CD4-positive, alpha-beta memory T cell (primary cell): ENCODE measurements at places on chromosomes 12 and 14. TPM values are rescaled to one million over a fixed set of nuclear protein-coding genes. Genes with fewer than 3 reads are reported as not detected.

GRCh38 chr14:99971087-99971940 lies 93.9 kb upstream of the EVL start:
- no peak overlapping the region for H3K27ac ChIP-seq
- H3K4me3 ChIP-seq: no peak overlapping the region
- DNase-seq: peak; percentile 77
- no peaks in the 10 kb centered on the region for H3K36me3 ChIP-seq
- H3K4me1 ChIP-seq: peaks cover 13% of the 10 kb centered on the region
- no peaks in the 10 kb centered on the region for H3K27me3 ChIP-seq

The PSMB5 gene
- polyA plus RNA-seq: 56.6 TPM

DNA sequence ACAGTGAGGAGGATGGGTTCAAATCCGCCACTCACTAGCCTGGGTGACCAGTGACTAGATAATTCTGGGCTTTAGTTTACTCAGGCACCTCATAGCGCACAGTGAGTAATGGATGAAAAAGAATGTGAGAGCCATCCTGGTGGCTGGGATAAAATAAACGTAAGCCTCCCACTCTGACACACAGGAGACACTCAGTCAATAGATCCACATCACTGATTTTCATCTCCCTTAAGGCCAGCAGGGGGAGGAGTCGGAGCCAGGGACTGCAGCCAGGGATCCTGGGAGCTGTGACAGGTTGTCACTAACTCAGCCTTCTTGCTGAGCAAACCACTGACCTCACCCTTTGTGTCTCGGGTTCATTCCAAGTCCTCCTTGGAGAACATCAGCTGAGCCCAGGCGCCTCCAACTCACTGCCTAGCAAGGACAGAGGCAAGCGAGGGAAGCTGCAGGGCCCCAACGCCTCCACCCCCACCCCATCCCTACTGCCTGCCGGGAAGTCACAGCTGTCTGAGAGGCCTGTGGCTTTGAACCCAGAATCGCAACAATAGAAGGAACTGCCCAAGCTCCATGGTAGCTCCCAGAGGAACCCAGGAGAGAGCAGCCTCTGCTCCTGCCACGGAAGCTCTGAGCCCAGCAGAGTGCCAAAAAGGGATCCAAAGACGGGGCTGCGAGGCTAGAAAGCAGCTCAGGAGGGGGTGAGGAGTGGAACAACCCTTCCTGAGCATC lies 30.7 kb downstream of the PXN start:
- no peak for DNase-seq
- H3K36me3 ChIP-seq: no peaks in the 10 kb centered on the region
- no peaks in the 10 kb centered on the region for H3K27me3 ChIP-seq
- peaks cover 94% of the 10 kb centered on the region for H3K4me1 ChIP-seq
- no peak overlapping the region for H3K4me3 ChIP-seq

DNA sequence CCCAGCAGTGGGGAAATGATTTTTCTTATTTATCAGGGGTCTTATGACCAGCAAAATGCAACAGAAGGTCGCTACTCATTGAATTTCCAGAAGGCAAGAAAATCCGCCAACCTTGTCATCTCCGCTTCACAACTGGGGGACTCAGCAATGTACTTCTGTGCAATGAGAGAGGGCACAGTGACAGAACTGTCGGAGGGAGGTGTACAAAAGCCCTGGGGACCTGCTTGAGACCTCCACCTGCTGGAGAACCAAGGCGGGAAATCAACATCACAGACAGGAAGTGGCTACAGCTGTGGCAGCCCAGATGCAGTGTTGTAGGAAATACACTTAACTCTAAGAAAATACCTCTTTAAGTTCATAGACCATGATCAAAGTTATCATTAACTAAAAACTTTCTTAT lies 250.9 kb upstream of the OR4E1 start:
- no peaks in the 10 kb centered on the region for H3K27me3 ChIP-seq
- H3K36me3 ChIP-seq: no peaks in the 10 kb centered on the region
- H3K27ac ChIP-seq: peak overlapping the region; percentile 46
- H3K4me3 ChIP-seq: peak overlapping the region; percentile 28
- DNase-seq: peak; percentile 82

DNA sequence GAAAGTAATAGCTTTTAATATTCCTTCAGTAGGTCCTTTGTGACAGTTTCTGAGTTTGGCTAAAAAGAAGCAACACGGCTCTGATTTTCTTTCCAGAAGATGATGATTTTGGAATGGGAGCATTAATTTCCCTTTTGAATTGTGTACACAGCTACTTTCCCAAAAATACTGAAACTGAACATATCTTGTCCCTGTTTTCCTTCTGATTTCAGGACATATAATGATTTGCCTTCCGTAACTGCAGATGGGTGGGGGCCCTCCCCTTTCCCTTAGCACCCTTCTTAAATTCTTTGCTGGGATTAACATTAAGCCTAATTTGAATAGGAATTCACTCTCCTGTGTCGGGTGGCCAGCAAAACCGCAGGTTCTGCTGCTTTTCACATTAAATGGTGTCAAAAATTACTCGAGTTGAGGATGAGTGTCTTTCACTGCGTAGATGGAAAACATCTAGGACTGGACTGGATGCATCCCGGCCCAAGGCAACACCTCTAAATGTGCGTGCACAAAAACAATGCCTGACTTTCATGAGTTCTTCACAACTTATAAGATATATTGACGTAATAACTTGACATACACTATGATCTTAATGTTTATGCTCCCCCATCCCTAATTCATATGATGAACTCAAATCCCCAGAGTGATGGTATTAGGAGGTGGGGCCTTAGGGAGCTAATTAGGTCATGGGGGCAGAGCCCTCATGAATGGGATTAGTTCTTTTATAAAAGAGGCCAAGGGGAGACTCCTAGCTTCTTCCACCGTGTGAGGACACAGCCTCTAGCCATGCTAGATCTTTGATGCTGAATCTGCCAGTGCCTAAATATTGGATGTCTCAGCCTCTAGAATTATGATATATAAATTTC lies 158.1 kb downstream of the AEBP2 start:
- no peak overlapping the region for H3K27ac ChIP-seq
- H3K4me3 ChIP-seq: no peak overlapping the region
- H3K4me1 ChIP-seq: no peaks in the 10 kb centered on the region
- DNase-seq: no peak
- H3K36me3 ChIP-seq: no peaks in the 10 kb centered on the region
- H3K27me3 ChIP-seq: no peaks in the 10 kb centered on the region

DNA sequence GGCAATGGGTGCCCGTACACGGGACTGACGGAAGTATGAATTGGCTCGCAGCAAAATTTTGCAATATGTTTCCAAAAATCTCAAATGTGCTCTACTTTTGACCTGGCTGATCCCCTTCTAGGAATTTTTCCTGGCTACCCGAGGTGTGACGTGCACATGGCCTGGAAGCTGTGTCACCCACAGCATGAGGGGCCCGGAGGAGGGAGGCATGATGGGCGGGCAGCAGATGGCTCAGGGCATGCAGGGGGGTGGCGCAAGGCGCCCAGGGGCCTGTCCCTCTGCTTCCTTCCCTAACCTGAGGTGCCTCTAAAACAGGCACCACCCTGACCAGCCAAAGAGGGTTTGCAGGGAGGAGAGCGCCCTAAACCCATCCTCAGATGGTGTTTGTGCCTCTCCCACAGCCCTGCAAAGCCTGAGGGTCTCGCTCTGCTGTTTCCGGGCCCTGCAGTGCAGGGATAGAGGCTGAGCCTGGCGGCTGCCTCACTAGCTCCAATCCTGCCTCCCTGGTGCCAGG lies 6.7 kb downstream of the GPR132 start:
- DNase-seq: no peak
- H3K4me3 ChIP-seq: no peak overlapping the region
- peaks cover 52% of the 10 kb centered on the region for H3K4me1 ChIP-seq
- peak overlapping the region; percentile 93 for H3K27ac ChIP-seq
- H3K27me3 ChIP-seq: no peaks in the 10 kb centered on the region
- H3K36me3 ChIP-seq: peaks cover 14% of the 10 kb centered on the region

- no peak overlapping the region for H3K27ac ChIP-seq
- H3K27me3 ChIP-seq: no peaks in the 10 kb centered on the region
- no peaks in the 10 kb centered on the region for H3K36me3 ChIP-seq
- no peak overlapping the region for H3K4me3 ChIP-seq
- H3K4me1 ChIP-seq: no peaks in the 10 kb centered on the region
- DNase-seq: no peak
These were observed 11.2 kb upstream of the PLD4 start for GRCh38 chr14:104913435-104913834.

- peaks cover 16% of the 10 kb centered on the region for H3K36me3 ChIP-seq
- no peaks in the 10 kb centered on the region for H3K27me3 ChIP-seq
- DNase-seq: no peak
- no peak overlapping the region for H3K27ac ChIP-seq
- H3K4me3 ChIP-seq: no peak overlapping the region
These were observed 41.3 kb downstream of the SSH1 start for GRCh38 chr12:108815875-108816594.

The ZFYVE21 gene
- 18.0 TPM for polyA plus RNA-seq

- H3K36me3 ChIP-seq: peaks cover 15% of the 10 kb centered on the region
- H3K4me3 ChIP-seq: peak overlapping the region; percentile 90
- peaks cover 50% of the 10 kb centered on the region for H3K4me1 ChIP-seq
- H3K27ac ChIP-seq: peak overlapping the region; percentile 89
- no peaks in the 10 kb centered on the region for H3K27me3 ChIP-seq
These were observed 406 bp downstream of the IL23A start for GRCh38 chr12:56339158-56339422.

GRCh38 chr14:52790011-52790755 lies 1.2 kb downstream of the GNPNAT1 start:
- H3K36me3 ChIP-seq: no peaks in the 10 kb centered on the region
- H3K4me1 ChIP-seq: peaks cover 32% of the 10 kb centered on the region
- H3K27ac ChIP-seq: peak overlapping the region; percentile 70
- no peaks in the 10 kb centered on the region for H3K27me3 ChIP-seq
- DNase-seq: no peak

DNA sequence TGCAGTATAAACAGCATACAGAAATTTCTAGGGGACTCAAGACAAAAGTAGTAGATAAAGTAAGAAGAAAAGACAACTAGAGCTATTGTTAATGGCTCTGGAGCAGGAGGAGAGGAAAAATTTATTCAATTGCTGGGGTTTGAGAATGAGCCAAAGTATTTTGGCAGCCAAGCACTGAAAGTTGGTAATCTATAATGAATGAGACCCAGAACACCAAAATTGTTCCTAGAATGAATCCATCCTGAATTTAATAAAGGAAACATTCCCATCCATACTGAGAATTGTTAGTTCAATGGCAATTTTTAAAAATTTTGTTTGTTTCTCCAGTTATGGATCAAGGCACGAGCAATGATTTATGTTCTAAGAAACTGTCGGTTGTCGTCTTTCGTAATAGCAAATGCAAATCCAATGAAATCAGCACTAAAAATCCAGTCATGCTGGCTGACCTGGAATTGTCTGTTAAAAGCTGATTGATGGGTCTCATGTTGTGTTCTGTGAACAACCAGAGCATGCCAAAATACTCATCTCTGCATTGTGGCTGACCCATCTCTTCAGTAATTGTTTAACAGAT lies 170.9 kb upstream of the LMNTD1 start:
- DNase-seq: no peak
- H3K27me3 ChIP-seq: no peaks in the 10 kb centered on the region
- H3K27ac ChIP-seq: no peak overlapping the region
- no peaks in the 10 kb centered on the region for H3K36me3 ChIP-seq
- no peaks in the 10 kb centered on the region for H3K4me1 ChIP-seq

DNA sequence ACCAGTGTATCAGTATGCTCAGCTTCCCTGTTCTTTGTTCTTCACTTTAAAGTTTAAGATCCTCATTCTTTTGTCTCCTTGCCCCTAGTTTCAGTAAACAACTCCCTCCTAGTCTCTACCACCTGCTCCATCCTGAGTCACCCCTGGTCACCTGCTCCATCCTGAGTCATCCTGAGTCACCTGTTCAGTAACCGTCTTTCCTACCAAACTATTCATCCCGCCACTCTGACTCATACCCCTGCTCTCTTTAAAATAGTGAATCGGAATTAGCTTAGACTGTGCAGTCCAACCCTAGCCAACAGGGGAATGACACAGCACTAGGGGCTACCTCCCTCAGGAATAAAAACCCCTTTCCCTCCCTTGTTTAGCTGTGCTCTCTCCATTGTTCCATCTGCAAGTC lies 888.1 kb upstream of the MDGA2 start:
- no peak overlapping the region for H3K4me3 ChIP-seq
- no peaks in the 10 kb centered on the region for H3K27me3 ChIP-seq
- no peaks in the 10 kb centered on the region for H3K36me3 ChIP-seq
- H3K4me1 ChIP-seq: no peaks in the 10 kb centered on the region
- DNase-seq: no peak

- no peak for DNase-seq
- H3K36me3 ChIP-seq: no peaks in the 10 kb centered on the region
- no peak overlapping the region for H3K27ac ChIP-seq
- no peak overlapping the region for H3K4me3 ChIP-seq
These were observed 139.1 kb downstream of the SOX5 start for GRCh38 chr12:23810329-23810902.

GRCh38 chr12:117968826-117969659 lies at the start of gene KSR2:
Gene KSR2, minus strand, starts transcription at chr12:117968990. Its CDS starts 735 bp downstream, at chr12:117968255.
- H3K36me3 ChIP-seq: no peaks in the 10 kb centered on the region
- no peak within 1 kb of the TSS for H3K27ac ChIP-seq
- peak; percentile 64 for DNase-seq
- peaks cover 6% of the 10 kb centered on the region for H3K27me3 ChIP-seq
- peaks cover 7% of the 10 kb centered on the region for H3K4me1 ChIP-seq

DNA sequence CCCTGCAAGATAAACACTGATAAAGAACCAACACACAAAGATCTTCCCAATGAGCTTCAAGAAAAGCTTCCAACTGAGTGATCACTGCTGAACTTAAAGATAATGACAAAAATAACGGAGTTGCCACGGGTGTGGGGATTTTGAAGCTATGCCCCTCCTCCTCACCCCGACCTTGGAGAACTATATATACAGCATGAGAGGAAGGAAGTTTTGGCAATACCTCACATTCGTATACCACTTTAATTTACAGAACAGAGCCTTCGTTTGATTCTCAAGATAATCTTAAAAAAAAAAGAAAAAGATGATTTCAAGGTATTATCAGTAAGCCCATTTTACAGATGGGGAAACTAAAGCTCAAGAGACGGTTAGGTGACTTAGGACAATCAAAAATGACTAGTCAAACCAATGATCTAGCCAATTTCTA lies 715 bp downstream of the NEK9 start:
- H3K27ac ChIP-seq: peak overlapping the region; percentile 94
- DNase-seq: no peak
- peaks cover 42% of the 10 kb centered on the region for H3K4me1 ChIP-seq
- H3K36me3 ChIP-seq: no peaks in the 10 kb centered on the region

- no peak overlapping the region for H3K27ac ChIP-seq
- DNase-seq: no peak
- no peaks in the 10 kb centered on the region for H3K4me1 ChIP-seq
- no peaks in the 10 kb centered on the region for H3K36me3 ChIP-seq
- no peaks in the 10 kb centered on the region for H3K27me3 ChIP-seq
These were observed 129.0 kb upstream of the BCL2L14 start for GRCh38 chr12:11941606-11942337.

DNA sequence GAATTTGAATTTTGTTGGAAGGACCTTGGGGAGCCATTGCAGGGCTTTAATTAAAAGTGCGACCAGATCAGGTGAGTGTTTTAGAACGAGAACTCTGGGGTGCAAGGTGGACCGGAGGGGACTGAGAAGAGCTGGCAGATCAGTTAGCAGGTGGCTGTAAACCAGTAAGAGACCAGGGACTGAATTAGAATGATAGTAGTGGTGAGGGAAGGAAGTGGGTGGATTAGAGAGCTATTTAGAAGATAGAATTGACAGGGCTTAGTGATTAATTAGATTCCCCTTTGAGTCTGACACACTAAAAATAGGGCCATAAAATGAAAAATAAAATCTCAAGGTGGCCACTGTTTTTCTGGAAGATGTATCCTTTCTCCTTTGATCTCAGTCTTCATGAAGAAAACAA lies 44.8 kb downstream of the PLXNC1 start:
- no peaks in the 10 kb centered on the region for H3K4me1 ChIP-seq
- H3K4me3 ChIP-seq: no peak overlapping the region
- no peak for DNase-seq
- H3K27ac ChIP-seq: no peak overlapping the region
- no peaks in the 10 kb centered on the region for H3K27me3 ChIP-seq

The TAS2R13 gene
- not detected for polyA plus RNA-seq

The PSMA6 gene
- 329 TPM for polyA plus RNA-seq
